Stimulated activated CD8-positive, alpha-beta memory T cell treated with anti-CD3 and anti-CD28 coated beads, Interleukin-15, amount 100 ng/mL, for 1 hour (primary cell): ENCODE measurements at places on chromosomes 13 and 19.

DNA sequence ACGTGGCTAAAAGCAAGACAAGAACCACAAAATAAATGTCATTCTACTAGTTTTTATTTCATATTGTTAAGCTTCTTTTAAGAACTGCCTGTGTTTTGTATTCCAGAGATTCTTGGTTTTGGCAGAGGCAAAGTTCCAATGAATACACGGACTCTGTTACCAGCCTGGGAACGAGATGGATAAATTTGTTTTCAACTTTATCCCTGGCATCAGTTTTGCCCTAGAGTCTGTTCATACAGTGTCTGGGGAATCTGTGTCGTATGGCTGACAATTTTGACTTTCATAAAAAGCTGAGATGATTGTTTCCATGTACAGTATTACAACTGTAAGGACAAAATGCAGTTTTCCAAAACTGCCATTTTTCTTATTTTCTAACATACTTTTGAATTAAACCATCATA, 327.6 kb downstream of the TBC1D4 start:
- DNase-seq, result no peak

- DNase-seq, result no peak
Observed at GRCh38 chr13:39566216-39566869, 36.6 kb downstream of the LHFPL6 start.

GRCh38 chr13:45512098-45512496, 47.4 kb downstream of the COG3 start:
- DNase-seq, result no peak

DNA sequence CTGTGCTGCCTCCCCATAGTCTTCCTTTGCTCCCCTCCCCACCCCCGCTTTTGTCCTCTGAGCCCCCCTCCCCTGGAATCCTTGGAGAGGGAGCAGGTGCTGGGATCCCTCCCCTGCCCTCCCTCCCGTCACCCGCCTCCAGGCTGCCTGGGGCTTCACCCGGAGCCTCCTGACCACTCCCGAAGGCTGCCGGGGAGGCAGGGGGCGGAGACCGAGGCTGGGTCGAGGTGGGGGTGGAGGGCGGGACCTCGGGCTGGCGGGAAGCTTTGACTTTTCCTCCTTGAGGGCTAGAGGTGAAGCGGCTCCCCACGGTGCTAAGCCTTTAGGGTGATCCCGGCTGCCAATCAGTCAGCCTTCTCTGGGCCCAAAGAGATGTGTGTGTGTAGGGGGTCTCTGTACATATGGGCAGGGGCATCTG, 1.5 kb downstream of the KMT5C start:
- DNase-seq, result no peak

DNA sequence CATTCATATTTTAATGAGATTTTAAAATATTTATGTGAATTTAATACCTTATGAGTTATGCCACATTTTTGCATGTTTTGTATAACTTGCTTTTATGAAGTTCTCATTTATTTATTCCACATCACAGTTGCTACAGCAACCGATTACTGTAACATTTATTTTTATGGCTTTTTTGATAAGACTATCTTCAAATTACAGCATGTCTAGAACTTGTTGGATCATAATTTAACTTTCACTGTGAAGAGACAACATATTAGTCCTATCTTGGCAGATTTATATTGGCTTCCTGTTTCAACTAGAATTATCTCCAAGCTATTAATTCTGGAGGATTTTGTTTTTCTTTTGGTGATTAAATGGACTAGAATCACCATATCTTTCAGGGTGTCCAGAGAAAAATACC, 793.7 kb upstream of the SLITRK5 start:
- no peak for DNase-seq

GRCh38 chr13:113656003-113656588, 1.9 kb downstream of the ATP4B start:
- no peak for DNase-seq

GRCh38 chr13:46307554-46307953, 79.5 kb downstream of the RUBCNL start:
- DNase-seq, result no peak

- DNase-seq, result no peak
Observed at GRCh38 chr13:112761701-112762689, 72.2 kb downstream of the ATP11A start.

GRCh38 chr13:109998684-109999533, 212.5 kb upstream of the IRS2 start:
- no peak for DNase-seq

DNA sequence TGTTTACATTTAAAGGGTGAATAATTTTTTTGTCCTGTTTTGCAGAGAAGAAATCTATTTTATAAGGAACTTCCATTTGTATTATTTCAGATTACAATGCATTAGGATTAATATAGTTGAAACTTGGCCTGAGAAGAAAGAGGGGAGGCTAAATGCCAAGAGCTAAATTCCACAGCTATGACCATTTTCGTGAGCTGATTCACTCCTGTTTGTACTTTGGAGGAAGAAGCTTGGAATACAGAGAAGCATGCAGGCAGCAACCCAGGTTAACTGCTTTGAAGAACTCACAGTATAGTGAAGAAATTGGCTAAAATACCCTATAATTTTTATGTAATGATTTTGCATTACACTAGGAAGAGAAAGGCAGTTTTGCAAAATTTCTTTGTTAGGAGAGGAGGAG, 309.4 kb upstream of the KLF12 start:
- DNase-seq, result no peak

DNA sequence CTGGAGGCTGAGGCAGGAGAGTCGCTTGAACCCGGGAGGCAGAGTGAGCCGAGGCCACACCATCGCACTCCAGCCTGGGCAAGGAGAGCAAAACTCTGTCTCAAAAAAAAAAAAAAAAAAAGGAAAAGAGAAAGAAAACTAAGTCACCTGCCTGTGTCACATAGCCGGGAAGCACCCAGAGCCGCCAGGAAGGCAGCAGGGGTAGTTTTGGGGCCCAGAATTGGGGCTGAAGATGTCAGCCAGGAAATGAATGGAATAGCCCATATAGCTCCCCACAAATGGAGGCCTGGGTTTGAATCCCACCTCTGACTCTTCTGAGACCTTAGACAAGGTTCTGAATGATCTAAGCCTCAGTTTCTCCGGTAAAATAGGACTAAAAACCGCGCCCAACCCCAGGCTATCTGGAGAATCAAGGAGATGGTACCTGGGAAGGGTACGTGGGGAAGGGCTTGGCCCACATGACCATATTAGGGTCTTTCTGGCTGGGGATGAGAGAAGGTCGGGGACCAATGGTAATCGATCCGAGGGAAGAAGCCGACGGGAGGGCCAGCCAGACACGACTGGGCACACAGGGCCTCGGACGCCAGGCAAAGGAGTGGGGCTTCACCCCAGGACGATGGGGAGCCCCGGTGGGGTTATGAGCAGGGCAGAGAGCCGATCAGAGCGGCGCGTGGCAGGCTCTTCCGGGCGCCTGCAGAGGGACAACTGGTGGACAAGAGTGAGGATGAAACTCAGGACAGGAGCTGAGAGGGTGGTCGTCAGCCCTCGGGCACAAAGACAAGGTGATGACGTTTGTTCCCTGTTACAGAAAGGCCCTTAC, 14.4 kb downstream of the CCDC124 start:
- no peak for DNase-seq

GRCh38 chr13:21998279-21998990, 327.6 kb downstream of the FGF9 start:
- DNase-seq, result no peak

DNA sequence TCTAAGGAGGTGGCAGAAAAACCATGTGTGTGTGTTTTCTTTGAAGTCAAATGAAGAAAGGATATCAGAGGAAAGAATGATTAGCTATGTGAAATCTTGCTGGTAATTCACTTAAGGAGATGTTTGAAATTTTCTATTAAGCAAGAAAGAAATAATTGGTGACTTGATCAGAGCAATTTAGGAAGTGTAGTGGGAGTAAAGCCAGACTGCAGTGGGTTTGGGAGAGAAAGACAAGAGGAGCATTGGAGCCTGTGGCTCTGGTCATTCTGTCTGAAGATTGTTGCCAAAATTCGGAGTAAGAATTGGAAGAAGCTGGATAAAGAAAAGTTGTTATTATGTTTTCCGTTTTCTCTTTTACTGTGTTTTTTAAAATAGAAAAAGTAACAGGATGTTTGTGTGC, 640.5 kb downstream of the GPC5 start:
- DNase-seq, result no peak

GRCh38 chr13:109761695-109762094, 24.7 kb downstream of the IRS2 start:
- DNase-seq, result no peak

GRCh38 chr13:60328073-60328472, 68.9 kb upstream of the TDRD3 start:
- no peak for DNase-seq

GRCh38 chr19:2867025-2867991, at the start of gene ZNF556:
Gene ZNF556 (plus strand): TSS chr19:2867335. CDS start chr19:2867422, 87 bp downstream.
- no peak for DNase-seq
